Stimulated activated CD4-positive, alpha-beta T cell treated with anti-CD3 and anti-CD28 coated beads, TNF-alpha, amount 100 ng/mL, for 4 hours (primary cell): ENCODE measurements at places on chromosomes 7 and 10.
A peak's percentile ranks its signal among the peaks of the same experiment; 100 is the strongest.

DNA sequence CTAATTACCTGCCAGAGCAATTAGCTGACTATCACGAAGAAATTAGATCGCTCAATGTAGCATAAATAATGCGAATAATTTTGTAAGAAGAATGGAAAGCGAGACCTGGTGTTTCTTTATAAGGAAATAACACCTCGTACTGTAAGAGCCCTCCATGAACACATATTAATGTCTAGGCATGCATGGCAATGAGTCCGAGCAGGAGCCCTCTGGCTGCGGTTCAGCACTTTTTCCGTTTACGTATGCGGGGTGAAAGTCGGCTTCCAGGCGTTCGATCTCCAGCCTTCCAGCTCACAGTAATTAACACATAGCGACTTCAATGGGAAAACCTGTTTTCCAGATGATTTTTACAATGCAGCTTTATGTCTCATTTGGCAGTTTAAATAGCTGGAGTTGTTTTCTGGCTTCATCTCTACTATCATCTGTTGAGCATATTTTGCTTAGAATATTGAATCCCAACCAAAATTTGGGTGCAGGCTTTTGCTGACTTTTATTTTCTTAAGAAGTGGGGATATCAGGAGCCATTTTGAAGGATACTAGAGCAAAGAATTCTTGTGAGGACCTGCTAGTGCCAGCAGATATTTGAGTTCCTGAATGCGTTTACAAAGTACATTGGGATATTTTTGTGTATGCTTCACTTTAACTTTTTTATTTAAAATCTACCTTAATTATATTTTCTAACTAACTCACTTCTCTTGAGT lies 7.2 kb upstream of the SP8 start:
- no peak for DNase-seq

DNA sequence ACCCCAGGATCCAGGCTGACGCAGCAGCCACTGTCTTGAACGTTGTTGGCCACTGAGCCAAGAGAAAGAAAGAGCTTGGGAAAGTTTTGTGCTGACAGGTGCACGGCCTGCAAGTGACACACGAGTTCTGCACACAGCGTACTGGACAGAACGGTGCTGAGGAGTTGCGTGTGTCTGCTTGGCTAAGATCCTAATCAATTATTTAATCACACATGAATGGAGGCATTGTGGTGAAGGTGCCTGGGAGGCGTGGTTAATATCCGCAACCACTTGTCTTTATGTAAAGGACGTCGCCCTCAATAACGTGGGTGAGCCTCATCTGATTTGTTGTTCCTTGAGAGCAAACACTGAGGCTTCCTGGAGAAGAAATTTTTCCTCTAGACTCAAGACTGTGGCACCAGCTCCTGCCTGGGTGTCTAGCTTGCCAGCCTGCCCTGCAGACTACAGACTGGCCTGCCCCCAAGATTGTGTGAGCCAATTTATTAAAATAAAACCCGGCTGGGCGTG lies 16.6 kb upstream of the GNA12 start:
- no peak for DNase-seq

GRCh38 chr10:79069325-79070080 lies 737 bp downstream of the ZMIZ1 start:
- peak; percentile 23 for DNase-seq

DNA sequence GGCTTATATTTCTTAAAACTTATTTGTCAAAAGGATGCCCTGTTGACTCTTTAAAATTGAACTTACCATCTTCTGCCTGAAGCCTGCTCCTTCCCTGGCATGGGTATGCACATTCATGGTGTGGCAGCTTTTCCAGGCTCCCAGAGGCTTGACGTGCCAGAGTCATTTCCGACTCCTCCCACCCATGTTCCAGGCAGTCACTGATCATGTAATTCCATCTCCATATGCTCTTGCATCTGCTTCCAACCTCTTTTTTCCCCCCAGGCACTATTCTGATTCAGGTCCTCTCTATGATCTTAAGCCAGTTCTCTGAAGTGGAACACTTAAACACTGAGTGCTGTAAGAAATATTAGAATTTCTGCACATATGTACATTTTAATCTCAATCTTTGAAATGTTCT lies 82.2 kb downstream of the CFAP58 start:
- DNase-seq, result no peak

DNA sequence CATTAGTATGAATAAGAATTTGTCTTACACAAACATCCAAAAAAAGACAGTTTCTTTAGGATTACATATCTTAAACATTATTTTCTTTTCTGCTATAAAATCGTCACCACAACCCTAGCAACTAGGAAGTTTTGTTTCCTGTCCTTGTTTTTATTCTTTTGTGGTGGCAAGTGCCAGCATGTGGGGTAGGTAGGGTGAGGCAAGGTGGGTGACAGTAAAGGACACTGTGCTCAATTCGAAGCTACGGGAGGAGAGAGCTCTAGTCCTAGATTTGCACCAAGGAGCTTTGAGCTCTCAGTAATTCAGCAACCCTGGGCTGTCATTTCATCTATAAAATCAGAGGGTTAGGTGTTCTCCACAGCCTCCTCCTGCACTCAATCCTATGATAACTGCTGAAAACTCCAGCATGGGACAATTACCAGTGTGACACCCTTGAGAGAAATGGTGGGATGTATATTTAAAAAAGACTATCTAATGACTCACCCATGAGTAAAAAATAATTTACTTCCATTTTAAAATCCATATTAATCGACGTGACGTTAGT lies 187.1 kb downstream of the FAM107B start:
- DNase-seq, result no peak

GRCh38 chr10:89644691-89644966 lies 413 bp downstream of the PANK1 start:
- no peak for DNase-seq

- no peak for DNase-seq
These were observed 35.3 kb downstream of the SAMD8 start for GRCh38 chr10:75146780-75147179.

- DNase-seq, result no peak
These were observed 54.6 kb downstream of the TMEM209 start for GRCh38 chr7:130150587-130150986.

GRCh38 chr7:148964483-148965267 lies 63.6 kb downstream of the PDIA4 start:
- no peak for DNase-seq

GRCh38 chr7:43869867-43870240 lies 537 bp upstream of the MRPS24 start:
- no peak for DNase-seq

DNA sequence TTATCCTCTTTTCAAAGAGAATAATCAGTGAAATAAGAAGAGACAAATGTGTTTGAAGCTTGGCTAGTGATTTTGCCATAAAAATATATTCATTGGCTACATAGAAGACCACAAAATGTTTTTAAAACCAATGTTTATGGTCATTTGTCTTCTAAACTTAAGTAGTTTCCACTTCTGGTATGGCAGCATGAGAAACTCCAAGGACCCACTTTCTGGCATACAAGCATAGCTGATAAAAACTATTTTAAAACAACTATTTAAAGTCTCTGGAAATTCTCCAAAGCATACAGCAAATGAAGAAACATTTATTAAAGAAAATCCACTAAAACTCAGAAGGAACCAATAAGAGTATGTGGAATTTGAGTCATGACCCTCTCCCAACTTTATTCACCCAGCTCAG lies 89.2 kb upstream of the TOMM7 start:
- DNase-seq, result no peak

GRCh38 chr7:47185839-47186238 lies 396.1 kb downstream of the TNS3 start:
- DNase-seq, result no peak

DNA sequence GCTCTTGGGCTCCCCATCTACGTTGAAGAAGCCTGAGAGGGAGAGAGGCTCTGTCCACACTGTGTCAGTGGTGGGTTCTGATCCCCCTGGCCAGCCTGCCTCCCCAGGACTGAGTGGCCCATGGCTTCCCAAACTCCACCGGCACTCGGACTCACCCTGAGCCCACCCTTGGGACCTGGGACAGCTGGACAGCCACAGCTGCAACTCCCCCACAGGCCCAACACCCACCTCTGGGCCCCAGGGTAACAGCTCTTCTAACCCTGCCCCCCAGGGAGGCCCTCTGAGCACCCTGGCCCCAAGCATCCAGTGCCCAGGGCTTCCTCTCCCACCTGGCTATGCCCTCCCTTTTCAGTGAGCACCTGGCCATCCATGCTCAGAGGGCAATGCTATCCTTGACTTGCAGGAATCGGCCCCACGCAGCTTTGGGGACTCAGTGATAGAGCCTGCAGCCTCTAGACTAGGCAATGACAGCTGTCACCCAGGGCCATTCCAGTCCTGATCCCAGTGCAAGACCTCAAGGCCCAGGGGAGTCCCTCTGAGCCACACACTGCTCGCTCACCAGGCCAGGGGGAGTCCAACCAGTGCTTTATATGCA lies 17.9 kb downstream of the OGDHL start:
- DNase-seq, result no peak

DNA sequence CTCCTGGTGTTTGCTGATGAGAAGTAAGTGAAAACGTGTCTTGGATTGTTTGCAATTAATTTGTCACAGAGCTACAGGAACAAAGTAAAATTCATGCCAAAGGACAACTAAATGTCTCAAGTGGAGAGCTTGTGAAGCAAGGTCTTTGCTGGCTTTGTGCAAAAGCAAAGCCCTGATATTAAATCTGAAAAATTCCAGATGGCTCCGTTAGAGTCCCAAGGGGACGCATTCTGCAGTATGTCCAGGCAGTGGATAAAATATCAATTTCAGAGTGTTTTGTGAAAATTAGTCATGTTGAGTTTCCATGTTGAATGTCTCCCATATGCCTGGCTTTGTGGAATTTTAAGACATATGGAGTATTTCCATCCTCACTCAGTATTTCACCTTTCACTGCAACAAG lies 102.5 kb upstream of the PTN start:
- DNase-seq, result no peak

DNA sequence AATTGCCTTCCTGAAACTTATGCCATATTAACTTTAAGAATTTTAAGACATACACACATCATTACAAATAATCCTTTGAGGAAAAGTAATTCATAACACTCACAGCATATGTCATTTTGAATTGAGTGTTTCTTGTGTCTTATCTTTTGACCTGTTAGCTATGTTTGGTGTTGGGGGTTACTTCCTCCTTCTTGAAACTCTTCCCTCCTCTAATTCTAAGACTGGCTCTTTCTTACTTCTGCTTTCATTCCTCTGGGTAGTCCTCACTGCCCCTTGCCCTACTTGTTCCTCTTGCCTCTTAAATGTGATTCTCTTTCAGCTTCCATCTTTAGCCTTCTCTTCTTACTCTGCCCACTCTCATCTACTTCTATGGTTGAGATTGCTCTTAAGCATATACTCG lies 28.3 kb upstream of the PIP4K2A start:
- DNase-seq, result no peak

GRCh38 chr10:133013463-133013862 lies 71.1 kb upstream of the CFAP46 start:
- DNase-seq, result no peak

- no peak for DNase-seq
These were observed 27.0 kb downstream of the CDK6 start for GRCh38 chr7:92809397-92809759.

GRCh38 chr10:819816-820215 lies 111.7 kb downstream of the LARP4B start:
- no peak for DNase-seq

DNA sequence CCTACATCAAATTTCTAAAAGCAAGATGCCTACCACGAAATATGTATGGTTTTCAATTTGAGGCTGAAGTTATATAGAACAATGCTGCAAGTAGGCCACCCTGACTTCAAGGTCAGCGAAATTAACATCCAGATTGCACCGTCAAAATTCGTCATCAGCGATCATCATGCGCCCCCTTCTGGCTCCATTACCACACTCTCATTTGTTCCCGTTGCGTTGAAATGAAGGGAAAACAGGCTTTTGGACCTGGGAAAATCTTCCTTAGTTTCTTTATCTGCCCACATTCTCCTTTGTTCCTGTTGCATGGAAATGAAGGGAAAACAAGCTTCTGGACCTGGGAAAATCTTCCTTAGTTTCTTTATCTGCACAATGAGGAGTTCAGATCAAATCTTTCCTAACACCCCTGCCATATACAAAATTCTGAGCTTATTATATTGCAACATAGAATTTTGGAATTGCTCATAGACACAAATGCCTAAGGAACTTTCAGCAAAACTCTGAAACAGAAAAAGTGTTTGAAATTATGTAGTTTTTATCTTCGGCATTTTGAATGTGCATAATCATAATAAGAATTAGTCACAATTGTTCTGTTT lies 98.2 kb upstream of the PRKCQ start:
- DNase-seq, result peak; percentile 31

GRCh38 chr10:77582710-77583115 lies 54.9 kb downstream of the KCNMA1 start:
- DNase-seq, result no peak

- DNase-seq, result no peak
These were observed 59.5 kb upstream of the TM9SF3 start for GRCh38 chr10:96646301-96646700.

- DNase-seq, result no peak
These were observed 91.8 kb downstream of the LARP4B start for GRCh38 chr10:839550-840205.

DNA sequence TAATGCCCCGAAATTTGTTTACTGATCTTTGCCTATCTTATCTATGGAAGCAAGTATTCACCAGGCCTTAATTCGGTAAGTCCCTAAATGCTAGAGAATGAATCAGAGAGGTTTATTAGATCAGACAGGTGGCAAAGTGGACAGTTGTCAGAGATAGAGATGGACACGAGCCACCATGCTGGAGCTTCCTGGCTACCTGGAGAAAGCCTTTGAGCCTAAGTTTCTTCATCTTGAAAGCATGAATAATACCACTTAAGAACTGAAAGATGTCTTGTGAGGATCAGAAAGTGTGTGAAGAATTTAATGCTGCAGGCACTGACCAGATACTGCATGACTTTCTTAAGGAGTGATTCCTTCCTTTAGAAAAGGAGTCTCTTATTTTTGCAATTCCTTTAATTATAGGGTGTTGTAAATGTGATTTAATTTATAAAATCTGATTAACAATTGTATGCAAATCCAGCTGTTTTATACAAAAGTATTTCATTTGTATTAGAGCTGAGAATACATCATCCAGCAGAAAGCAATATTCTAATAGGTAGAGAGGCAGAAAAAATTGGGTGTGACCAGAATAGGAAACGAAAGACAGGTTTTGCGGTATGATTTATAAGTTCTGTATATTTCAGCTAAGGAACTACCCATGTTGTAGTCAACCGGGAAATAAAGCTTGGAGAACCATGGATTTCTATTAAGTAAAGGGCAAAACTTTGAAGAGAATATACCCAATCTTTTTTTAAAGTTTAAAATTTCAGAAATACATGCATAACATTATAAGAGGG lies 82.7 kb downstream of the SMURF1 start:
- DNase-seq, result no peak

DNA sequence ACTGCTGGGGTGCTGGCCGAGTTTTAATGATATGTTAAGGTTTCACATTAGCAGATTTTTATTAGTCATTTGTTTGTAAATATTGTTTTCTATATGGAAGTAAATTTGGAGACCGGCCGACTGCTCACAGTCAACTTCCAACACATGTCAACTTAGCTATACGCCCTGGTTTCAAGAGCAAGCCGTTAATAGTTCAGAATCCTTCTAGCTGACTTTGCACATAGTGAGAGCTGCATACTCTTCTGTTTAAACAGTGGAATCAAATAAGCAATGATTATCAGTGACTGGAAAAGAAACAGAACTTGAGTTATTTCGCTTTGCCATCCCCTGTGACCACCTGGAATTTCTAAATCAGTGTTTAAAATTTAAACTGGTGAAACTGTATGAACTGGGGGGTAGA lies 109.9 kb downstream of the PFKFB3 start:
- no peak for DNase-seq
